ENCODE measurements at places on chromosomes 16 and 17.

GRCh38 chr17:39556423-39556822 lies 51.3 kb downstream of the NEUROD2 start:
- DNase-seq: no peak

- no peak for DNase-seq
Measured at GRCh38 chr16:64088838-64089237, 1033.0 kb downstream of the CDH11 start.

- DNase-seq: no peak
Measured at GRCh38 chr17:56481659-56482058, 111.8 kb upstream of the NOG start.

- DNase-seq: no peak
Measured at GRCh38 chr16:56921571-56921970, 10.4 kb upstream of the HERPUD1 start.

- DNase-seq: no peak
Measured at GRCh38 chr16:72126429-72126765, 32.8 kb downstream of the DHX38 start.

DNA sequence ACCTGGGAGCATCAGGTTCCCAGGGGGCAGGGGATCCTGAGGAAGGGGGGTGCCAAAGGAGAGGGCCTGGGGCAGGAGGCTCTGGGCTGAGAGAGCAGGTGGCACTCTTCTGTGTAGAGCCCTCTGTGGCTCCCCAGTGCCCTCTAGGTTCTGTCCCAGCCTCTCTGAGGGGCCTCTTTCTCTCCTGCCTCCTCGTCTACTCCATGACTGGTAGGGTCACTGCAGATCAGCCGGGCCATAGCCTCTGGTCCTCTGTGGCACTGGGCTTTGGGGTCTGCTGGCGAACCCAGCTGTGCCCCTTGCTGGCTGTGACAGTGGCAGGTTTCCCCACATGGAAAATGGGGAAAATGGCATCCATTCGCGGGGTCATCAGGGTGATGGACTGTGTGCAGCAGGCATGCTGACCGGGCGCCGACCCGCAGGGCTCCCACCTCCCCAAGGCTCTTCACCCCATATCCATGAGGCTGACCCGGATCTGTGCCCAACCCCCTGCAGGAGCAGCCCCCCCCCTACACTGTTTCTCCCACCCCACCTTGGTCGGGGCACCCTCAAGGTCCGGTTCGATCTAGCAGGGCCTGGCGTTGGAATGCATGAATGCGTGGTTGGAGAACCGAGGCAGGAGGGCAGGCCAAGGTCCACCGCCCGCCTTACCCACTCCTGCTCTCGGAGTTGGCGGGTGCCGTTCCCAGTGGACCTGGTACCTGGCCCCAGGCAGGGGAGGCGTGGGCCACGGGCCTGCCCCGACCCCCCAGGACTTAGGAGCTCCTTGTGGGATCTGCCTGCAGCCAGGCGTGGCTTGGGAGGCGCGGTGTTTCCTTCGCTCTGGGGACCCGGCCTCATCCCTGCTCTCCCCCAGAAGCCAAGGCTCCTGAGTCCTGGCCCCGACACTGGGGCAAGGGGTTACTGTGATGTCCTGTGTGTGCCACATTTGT lies 6.5 kb downstream of the GLIS2 start:
- DNase-seq: no peak

GRCh38 chr16:89370081-89370511 lies 120.3 kb downstream of the ANKRD11 start:
- no peak for DNase-seq

DNA sequence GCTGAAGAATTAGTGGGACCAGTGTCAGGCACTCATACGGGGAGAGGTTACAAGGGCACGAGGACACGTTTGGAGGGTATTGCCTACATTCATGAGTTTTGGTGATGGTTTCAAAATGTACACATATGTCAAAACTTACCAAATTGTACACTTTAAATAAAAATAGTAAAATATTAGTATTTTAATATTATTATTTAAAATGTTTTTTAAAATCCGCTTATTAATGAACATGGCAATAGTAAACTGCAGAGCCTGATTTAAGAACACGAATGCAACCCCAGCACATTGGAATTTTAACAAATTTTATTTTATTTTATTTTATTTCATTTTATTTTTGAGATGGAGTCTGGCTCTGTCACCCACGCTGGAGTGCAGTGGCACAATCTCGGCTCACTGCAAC lies 10.9 kb upstream of the ERCC4 start:
- no peak for DNase-seq

DNA sequence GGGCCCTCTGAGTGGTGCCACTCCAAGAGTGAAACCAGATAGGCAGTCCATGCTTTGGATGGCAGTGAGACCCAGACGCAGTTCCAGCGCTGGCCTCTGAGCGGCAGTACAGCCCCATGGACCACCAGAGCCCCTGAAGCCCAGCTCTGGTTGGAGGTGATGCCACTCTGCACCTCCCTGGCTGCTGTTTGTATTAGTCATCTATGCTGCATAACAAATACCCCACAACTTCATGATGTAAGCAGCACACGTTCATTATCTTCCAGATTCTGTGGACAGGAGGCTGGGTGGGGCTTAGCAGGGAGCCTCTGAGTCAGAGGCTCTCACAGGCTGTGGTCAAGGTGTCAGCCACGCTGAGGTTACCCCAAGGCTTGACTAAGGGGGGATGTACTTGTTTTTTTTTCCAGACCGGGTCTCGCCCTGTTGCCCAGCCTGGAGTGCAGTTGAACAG lies 5.1 kb upstream of the NME4 start:
- peak; percentile 81 for DNase-seq

DNA sequence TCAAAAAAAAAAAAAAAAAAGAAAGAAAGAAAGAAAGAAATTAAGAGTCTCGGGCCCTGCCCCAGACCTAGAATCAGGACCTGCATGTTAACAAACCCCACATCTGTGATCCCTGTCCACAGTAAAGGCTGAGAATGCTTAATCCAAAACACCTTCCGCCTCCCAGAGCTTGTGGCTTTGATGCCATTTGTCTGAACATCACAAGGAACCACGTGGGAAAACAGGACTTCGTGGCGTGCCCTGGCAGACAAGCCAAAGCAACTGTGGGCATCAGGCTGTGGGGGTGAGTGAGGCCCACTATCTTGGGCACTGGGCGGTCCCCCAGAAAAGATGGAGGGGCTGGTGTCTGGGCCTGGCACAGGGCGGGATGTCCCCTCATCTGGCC lies 173.4 kb upstream of the CIBAR2 start:
- DNase-seq: no peak

DNA sequence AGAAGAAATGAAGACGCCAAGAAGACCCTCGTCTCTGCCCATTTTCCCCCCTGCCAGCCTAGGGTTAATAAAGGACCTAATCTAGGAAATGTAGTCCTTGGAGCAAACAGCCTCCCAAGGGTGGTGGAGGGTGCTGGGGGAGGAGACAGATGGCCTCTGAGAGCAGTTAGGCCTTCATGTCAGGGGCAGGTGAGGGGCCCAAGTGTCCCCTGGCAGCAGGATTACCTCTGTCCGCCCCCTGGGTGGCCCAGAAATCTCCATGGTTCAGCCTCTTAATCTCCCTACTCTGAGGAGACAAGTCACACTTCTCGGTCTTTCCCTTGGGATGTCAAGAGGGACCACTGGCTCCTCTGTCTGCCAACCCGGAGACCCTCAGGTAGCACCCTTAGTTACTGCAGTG lies 365.4 kb upstream of the TNRC6C start:
- no peak for DNase-seq

DNA sequence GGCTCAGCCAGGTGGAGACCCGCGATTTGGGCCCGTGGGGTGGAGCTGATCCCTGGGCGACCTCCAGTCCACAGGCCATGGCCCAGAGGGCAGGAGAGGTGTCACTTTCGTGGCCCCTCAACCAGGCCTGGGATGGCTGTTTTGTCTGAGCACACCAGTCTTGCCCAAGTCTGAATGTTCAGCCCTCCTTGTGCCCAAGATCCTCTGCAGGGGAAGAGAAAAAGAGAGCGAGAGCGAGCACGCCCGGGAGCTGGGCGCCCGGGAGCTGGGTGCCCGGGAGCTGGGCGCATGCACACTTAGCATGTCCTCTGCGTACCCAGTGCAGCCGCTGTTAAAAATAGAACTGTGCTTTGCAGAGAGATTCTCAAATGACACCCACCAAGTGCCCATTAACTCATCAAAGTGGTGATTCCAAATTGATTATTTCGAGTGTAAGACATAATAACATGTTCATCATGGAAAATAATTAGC lies 403.3 kb upstream of the TNRC6C start:
- no peak for DNase-seq

DNA sequence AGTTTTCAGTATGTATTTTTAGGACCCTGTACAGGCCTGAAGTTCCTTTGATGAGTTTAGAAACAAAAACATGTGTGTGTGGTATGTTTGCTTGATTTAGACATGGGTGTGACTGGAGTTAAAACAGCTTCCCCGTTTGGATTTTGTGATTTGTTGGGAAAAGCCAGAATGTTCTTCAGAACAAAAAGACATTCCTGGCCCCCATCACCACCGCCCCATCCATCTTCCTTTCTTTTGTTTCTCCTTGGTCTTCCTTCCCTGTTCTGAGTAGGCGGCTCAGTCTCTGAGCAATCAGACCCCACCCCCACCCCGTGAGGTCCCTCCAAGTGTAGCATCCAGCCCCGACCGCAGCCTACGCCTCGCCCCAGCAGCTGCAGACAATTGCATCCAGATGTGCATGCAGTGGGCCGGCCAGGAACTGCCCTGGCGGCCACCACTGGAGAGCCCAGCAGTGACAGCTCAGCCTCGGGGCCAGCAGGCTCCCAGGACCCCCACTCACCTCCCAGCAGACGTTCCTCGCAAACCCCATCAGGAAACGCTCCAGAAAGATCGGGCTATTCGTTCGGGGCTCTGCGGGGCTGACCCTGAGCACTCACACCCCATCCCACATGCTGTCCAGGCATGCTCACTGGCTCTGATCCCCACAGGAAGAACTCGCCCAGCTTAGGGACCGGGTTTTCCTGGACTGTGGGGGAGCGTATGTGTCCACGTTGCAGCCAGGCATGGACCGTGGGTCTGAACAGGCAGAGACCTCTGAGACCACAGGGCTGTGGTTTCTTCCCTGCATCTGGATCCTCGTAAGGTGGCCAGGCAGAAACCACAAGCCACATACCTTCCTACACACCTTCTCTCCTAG lies 99.8 kb upstream of the CDH5 start:
- DNase-seq: no peak

GRCh38 chr17:77467521-77467920 lies 326.8 kb downstream of the SEC14L1 start:
- DNase-seq: no peak

DNA sequence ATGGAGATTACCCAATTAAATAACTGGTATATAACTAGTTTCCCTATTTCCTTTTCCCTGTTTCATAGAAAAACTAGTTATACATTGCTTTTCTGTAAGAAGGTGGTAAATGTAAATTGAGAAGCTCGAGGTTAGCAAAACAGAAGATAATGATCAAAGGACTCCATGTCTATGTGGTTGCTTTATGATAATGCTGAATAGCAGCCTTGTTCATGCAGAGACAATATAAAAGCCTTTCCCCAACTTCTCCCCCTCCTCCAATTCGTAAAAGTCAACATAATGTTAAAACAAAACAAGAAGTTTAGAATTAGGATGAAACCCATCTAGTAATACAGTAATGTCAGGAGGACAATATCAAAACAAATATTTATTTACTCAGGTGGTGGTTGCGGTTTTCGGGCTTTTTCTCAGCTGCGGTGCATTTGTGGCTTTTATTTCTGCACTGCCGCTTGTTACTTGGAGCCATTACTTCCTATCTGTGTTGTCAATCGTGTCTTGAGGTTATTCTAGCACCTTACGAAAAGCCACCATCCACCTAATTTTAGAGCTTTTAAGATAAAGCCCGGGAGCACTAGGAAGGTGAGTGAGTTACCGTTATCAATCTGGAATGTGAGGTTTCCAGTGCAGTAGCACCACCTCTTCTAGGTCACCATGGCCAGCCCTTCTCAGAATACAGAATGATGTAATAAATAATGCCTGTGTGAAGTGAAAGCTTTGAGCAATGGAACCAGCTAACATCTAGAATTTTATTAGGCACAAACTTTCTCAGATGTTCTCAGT lies 297.5 kb downstream of the CDH13 start:
- no peak for DNase-seq

GRCh38 chr17:16923097-16923903 lies 48.6 kb downstream of the TNFRSF13B start:
- no peak for DNase-seq

DNA sequence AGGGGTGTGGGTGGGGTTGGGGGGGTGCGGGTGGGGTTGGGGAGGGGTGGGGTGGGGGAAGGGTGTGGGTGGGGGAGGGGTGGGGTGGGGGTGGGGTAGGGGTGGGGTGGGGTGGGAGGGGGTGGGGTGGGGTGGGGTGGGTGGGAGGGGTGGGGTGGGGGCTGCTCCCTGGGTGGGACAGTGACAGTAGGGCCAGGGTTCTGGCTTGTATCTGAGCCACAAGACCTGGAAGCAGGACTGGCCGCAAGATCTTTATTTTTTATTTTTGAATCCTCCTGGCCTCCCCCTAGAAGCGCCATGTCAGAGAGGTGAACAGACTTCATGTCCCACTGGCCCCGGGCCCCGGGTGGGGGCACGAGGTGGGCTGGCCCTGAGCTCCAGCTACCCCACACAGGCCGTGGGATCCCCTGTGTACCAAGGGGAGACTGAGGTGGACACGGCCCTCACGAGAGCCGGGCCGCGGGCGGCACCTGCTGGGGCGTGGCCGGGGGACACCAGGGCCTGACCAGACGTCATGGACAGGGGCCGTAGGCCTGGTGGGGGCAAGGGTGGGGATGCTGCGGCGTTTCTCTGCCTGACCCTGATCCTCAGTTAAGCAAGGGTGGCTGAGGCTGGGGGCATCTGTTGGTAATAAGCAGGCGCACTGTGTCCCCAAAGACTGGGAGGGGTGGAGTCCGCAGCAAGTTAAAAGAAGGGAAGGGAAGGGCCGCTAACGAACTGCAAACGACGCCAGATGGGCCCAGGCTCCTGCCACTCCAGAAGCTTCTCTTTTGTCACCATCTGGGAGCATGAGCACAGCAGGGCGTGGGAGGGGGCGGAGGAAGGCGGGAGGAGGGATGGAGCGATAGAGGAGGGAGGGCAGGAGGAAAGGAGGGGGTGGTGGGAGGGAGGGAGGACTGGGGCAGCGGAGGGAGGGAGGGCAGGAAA lies 22.3 kb upstream of the PABPN1L start:
- no peak for DNase-seq

DNA sequence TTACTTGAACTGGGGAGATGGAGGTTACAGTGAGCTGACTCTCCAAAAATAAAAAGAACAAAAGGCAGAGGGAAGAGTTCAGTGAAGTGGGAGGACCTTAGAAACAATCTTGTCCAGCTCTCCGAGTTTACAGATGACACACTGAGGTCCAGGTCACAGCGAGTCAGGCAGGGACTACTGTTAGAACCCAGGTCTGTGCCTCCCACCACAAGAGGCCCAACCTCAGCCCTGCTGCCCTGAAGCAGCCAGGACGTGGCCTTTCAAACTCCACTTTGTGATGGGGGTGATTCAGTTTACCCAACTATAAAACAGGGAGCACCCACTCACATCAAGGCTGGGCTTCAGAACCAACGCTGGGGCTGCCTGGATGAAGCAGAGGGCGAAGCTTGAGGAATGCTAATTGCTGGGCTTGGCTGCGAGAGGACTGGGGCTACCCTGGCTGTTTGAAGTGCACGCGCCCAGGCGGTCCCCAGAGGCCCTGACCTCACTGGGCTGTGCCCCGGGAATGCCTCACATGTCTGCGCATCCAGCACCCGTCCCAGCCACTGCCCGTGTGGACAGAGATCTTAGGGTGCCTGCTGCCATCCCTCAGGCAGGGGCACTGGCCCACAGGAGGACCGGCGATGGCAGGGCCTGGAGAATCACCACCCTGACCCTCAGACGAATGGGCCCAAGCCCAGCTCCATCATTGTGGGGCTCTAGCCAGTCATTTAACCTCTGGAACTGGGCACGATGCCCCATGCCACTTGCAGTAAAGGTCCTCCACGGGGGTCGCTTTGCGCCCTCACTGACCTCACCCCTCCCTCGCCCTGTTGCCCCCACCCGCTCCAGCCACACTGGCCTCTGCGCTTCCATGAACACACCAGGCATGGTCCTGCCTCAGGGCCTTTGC lies 11.4 kb downstream of the SLC5A10 start:
- DNase-seq: no peak
